Stimulated activated CD8-positive, alpha-beta memory T cell treated with anti-CD3 and anti-CD28 coated beads, Interleukin-7, amount 100 ng/mL, for 1 hour (primary cell): ENCODE measurements at places on chromosomes 3 and 15.

DNA sequence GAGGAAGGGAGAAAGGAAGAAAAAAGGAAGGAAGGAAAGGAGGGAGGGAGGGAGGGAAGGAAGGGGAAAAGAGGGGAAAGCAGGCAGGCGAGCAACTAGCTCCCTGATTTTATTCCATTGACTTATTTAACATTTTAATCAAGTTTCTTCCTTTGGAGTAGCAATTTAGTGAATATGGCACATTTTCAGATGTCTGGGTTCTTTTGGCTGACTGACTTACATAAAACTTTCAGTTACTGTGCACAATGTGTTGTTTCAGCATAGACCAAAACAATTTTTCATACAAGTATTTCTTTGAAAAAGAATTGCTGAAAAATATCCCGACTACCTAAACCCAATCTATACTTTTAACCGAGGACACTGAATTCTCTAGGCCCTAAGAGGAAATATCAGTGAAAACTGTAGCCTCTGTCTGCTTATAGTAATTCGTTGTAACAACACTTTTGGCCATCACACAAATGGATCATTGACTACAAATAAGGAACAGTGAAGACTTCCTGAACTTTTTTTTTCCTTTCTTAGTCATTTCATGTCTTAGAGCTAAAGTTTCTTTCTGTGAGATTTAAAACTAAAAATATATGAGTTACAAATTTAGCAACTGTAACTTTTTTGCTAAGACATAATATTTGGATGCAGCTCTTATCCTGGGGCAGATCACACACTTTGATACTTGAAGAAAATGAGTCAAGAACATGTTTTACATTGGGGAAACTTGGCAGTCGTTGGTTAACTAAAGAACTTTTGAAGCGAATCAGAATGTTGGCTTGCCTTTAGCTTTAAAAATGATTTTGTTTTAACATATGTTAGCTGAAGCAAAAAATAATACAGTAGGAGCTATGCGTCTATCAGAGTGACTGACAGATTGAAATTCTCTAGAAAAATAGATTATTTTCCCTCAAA, 79.6 kb downstream of the SOX2 start:
- no peak for DNase-seq

DNA sequence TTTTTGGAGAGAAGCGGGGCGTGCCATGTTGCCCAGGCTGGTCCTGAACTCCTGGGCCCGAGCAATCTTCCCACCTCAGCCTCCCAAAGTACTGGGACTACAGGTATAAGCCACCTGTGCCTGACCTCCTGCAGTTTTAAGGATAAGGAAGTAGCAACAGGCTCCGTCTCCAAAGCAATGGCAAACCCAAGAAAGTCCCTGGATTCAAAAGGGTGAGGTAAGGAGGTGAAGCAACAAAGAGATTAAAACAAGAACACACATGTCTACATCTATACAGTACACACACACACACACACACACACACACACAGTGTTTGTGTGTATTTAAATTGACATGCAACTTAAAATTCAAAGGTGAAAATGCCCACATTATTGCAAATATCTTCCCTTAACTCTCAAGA, 58.9 kb downstream of the ABCC5 start:
- DNase-seq, result no peak

- no peak for DNase-seq
Observed at GRCh38 chr3:49339581-49339940, 292 bp downstream of the USP4 start.

- no peak for DNase-seq
Observed at GRCh38 chr3:43496740-43497375, 125.0 kb downstream of the ANO10 start.

DNA sequence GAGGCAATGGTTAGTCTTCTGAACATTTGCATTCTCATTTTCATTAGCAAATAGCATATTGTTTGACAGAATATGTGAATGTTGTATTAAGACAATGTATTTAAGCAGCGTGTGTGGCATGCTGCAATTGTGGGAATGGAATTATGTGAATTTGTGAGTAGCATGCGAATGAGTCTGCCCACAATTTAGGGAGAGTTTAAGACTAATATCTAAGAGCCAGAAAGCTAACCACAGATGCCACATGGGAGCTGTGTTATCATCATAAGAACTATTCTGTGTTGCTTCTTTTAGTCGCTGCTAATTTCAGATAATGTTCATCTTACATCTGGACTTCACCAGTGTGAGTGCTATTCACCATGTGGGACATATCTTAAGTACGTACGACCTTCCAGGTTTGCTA, 494.5 kb downstream of the RBMS3 start:
- no peak for DNase-seq

GRCh38 chr3:137174514-137174913, 216.7 kb downstream of the IL20RB start:
- DNase-seq, result no peak

DNA sequence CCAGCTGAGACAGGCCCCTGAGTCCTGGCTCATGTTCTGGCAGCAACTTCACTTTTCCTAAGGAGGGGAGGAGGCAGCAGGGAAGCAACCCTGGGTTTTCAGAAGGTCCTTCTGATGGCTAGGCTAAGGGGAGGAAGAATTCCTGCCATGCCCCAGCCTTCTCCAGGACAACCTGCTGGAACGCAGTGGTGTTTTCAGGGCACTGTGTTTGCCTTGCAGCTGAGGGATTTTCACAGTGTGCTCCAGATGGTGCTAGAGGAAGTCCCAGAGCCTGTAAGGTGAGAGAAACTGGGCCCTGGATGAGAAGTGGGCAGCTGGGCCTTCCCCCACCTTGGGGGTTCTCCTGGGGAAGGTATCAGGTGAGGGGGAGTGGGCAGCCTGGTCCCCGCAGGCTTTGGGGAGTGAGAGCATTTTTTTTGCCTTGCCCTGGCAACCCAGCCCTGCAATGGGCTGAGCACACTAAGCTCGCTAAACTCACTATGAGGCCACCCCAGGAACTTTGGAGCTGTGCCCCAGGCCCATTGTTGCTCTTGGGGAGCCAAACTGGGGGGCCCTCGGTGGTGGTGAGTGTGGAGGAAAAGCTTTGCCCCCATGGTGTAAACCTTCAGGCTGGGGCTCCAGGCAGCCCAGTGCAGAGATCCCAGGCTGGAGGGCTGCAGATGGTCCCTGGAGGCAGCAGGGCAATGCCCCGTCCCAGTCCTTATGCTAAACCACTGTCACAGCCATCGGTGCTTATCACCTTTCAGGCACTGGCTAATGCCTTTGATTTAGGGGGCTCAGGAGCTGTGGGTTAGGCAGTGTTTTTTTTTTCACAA, 41.1 kb downstream of the ACAA1 start:
- no peak for DNase-seq
